Lung (tissue), 17 donors: ENCODE measurements at places on chromosomes 4 and X. TPM values are rescaled to one million over a fixed set of nuclear protein-coding genes. Genes with fewer than 3 reads are reported as not detected.

DNA sequence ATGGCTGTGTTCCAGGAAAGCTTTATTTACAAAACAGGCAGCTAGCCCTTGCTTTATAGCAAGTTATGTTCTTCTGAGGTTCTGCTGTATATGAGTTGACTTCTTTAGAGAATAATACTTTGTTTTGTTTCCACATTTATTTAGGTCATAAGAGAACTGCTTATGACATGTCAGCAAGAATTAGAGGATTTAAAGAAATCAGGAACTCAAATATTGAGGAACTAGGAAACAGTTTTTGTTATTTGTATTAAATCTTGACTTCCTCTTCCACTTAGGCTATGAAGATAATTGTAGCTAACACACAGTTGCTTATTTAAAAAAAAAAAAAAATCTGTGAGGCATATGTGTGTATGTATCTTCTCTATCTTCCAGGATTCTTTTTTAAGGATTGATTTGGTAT, 14.3 kb downstream of the ZRSR2 start:
- peaks cover 7% of the 10 kb centered on the region for H3K36me3 ChIP-seq
- no peak for DNase-seq
- no peak overlapping the region for H3K27ac ChIP-seq
- H3K4me3 ChIP-seq: no peak overlapping the region

Gene RBM46
- total RNA-seq: not detected

DNA sequence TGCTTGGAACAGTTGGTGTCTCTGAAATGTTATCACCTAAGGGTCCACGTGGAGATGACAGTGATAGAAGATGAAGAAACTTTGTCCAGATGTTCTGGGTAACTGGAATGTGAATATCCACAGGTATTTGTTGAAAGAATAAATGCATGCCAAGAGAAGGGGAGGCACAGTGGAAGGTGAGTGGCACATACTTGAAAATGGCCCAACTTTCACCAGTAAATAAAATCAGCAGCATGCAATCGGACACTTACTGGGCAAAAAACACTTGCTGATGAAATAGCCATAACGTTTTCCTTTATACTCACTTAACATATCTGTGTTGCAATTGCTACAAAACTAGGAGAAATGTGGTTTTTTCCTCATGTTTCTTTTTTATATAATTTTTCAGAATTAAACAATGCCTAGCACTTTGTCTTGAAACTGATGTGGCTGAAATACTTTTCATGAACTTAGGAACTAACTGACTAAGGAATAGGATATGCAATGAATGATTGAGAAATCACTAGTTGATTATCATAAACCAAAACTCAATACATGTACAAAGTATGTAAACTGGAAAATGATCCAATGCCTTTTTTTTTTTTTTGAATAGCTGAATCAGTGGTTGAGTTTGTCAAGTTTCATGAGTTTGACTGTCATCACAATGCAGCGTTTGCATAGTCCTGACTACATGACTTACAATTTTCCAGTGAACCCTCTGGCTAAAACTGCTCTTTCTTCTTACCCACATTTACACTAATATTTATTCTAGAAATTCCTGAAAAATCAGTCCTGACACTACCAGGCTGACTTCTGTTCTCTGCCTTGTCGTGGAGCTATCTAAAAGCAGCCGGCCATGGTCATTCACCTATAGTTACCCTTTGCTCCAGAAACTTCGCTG, 127.4 kb downstream of the CPE start:
- H3K4me1 ChIP-seq: peaks cover 3% of the 10 kb centered on the region
- no peak overlapping the region for H3K4me3 ChIP-seq
- H3K36me3 ChIP-seq: no peaks in the 10 kb centered on the region

DNA sequence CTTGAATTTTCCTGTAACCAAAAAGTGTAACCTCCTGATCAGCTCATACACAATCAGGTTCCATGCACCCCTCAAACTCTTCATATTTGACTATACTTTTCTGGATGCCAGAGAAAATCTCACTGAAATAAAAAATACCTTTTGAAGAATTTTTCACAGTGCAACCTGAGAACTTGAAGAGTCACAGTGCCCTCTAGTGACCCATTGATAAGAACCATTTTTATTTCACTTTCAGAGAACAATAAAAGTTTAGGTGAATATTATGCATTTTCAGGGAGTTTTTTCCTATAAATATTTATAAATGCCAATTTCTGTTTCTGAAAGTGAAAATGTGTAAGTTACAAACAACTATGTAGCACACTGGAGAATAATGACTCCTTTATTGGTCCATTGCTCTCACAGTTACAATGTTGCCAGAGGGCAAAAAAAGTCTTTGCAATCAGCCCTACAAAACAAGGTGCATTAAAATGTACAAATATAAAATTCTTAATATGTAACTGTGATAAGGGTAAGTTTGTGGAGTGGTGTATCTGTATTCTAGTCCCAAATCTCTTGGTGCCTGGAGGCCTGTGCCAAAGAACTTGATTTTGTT, 153.6 kb upstream of the INTU start:
- H3K4me3 ChIP-seq: no peak overlapping the region
- H3K27me3 ChIP-seq: no peaks in the 10 kb centered on the region
- no peaks in the 10 kb centered on the region for H3K36me3 ChIP-seq
- no peaks in the 10 kb centered on the region for H3K4me1 ChIP-seq
- no peak overlapping the region for H3K27ac ChIP-seq
- peak; percentile 16 for DNase-seq

Gene GLRA3
- total RNA-seq: 0.15 TPM

Gene ETDA
- total RNA-seq: not detected

DNA sequence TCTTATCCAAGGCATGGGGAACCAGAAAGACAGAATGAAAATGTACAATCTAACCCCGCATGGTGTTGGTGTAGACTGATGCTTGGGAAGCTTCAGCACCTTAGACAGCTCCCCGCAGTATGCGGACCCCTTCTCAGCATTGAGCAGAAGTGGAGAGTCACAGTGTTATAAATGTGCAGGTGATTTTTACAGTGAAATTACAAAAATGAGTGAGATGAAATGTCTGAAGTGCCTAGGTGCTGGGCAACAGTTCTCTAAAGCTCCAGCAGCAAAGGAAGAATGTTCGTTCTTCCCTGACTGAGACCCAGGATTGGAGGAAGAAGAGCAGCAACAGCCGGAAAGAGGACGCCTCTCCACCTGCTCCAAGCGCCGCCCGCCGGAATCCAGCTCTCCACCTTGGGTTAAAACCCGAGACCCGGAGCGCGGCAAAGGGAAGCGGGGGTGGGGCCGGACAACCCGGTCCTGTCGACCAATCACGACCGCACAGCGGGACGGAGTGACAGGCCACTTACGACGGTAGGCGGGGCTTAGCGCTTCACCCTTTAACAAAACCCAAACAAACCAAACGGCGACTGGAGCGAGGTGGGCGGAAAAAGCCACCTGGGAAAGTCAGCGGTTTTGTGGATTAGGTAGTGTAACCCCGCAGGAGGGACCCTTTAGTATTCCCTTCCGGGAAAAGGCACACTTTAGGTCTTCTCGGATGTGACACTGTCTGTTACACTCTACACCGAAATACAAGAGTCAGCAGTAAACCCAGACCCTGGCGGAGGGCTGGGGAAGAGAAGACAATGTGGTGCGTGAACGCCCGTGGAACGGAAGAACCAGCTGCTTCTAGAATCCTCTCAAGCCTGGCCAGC, at the start of gene GLRA3:
Gene GLRA3 (minus strand): TSS at position 403 of the 857 bp plus-strand sequence. CDS start 436 bp downstream, outside the sequence.
- no peaks in the 10 kb centered on the region for H3K36me3 ChIP-seq
- no peaks in the 10 kb centered on the region for H3K27me3 ChIP-seq
- no peak within 1 kb of the TSS for H3K4me3 ChIP-seq

Gene EDNRA
- total RNA-seq: 18.2 TPM
